ENCODE measurements at places on chromosomes 11 and 22. TPM values are rescaled to one million over a fixed set of nuclear protein-coding genes. Genes with fewer than 3 reads are reported as not detected.

RASD2 gene
- total RNA-seq: not detected

KCNQ1 gene
- 16.9 TPM for total RNA-seq

TRIM51 gene
- total RNA-seq: not detected

NCAPH2 gene
- total RNA-seq: 97.5 TPM

IL18 gene
- 0.39 TPM for total RNA-seq

FAT3 gene
- total RNA-seq: not detected

PRR14L gene
- 71.8 TPM for total RNA-seq
